ENCODE measurements at places on chromosomes 13 and 19.

DNA sequence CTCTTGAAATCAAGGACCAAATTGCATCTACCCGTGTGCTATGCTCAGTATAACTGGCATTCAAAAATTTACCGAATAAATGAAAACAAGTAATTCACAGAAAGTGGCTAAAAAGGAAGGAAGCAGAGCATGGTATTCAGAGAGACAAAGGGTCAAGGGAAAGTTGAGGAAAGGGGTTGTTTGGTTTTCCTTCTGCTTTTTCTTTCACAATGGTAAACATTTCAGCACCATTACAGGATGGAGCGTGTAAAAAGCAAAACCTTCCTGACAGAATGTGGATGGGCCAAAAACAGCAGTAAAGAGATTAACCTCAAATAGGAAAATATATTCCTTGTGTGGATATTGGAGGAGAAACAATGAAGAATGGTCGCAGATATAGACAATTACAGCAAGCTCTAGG, 14.8 kb downstream of the DIAPH3 start:
- no peak for DNase-seq

DNA sequence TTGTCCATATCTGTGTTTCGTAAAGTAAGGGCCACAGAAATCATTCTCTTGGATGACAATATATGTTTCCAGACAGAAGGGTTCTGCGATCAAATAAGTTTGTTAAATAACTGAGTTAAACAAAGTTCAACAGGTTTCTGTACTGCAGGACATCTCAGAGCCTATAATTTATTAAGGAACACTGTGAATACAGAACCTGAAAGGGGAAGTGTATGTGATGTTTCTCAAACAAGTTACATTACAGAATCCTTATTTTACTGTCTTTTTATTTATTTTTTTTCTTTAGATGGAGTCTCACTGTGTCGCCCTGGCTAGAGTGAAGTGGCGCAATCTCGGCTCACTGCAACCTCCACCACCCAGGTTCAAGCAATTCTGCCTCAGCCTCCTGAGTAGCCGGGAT, 55.4 kb upstream of the GTF2F2 start:
- no peak for DNase-seq

DNA sequence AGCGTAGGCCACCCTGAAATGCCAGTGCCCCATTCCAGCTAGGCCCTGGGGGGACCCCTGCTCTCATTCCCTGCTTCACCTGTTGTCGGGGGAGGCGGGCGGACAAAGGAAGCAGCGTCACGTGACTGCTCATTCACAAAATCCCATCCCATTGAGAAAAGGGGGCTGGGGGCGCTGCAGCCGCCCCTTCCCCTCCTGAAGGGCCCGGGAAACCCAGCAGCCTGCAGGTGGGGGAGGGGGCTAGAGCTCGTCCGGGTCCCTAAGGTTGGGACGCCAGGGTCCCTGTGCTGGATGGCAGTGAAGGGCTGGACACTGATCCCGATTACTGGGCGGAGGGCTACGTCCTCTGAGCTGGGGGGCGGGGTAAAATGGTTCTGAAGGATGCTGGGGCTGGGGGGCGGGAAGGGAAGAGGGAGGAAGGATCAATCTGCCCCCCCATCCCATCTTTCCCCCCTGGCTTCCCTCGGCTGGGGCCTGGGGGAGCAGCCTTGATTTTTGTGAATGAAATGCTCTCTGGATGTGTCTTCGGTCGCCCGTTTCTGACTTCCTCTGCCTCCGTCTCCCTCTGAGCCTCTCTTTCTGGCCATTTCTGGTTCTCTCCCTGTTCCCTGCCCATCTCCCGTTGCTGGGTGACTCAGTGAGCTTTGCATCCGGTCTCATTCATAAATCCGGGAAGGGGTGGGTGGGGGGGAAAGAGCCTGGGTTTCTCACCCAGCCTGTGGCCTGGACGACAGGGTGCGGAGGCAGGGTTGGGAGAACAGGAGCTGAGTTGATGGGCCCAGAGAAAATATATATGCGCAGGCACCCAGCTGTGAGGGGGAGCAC, 816 bp downstream of the SPRED3 start:
- DNase-seq, result no peak

GRCh38 chr13:76644906-76645305, 241.3 kb downstream of the KCTD12 start:
- no peak for DNase-seq
